ENCODE measurements at places on chromosomes 6 and 20.

DNA sequence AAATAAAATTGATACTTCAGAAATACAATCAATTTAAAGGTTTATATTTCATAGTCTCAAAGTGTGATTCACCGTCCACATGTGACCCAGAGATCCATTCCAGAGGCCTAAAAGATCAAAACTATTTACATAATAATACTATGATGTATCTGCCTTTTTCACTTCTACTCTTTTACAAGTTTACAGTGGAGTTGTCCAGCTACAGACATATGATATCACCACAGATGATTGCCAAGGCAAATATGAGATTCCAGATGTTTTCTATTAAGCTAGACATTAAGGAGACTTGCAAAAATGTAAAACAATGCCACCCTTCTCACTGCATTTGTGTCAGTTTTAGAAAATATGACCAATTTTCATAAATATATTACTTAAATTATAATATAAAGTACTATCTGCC is 443.7 kb downstream of the GJA1 start:
- H3K4me3 ChIP-seq: no peak overlapping the region
- no peak for DNase-seq
- peaks cover 8% of the 10 kb centered on the region for H3K4me1 ChIP-seq
- peaks cover 5% of the 10 kb centered on the region for H3K36me3 ChIP-seq
- H3K27ac ChIP-seq: no peak overlapping the region

DNA sequence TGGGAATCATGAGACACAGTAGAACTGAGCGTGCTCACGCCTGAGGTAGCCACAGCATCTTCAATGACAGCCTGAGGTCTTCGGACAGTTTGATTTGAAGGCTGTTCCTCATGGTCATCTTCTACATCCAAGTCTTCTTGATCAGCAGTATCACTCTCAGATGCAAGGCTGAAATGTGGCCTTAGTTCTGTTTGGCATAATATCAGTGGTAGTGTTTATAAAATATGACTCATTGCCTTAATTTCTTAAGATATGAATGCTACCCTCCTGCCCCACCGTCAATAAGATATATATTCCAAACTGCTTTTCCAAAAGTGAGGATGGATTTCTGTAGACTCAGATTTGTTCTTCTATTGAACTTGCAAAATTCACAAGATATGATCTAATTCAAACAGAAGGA is 17.5 kb upstream of the MAP7 start:
- peaks cover 8% of the 10 kb centered on the region for H3K4me1 ChIP-seq
- H3K27ac ChIP-seq: no peak overlapping the region
- H3K36me3 ChIP-seq: peaks cover 28% of the 10 kb centered on the region
- no peaks in the 10 kb centered on the region for H3K27me3 ChIP-seq
- DNase-seq: no peak
- no peak overlapping the region for H3K4me3 ChIP-seq

GRCh38 chr20:539191-539590 is 4.4 kb downstream of the CSNK2A1 start:
- no peak for DNase-seq
- no peak overlapping the region for H3K4me3 ChIP-seq
- H3K36me3 ChIP-seq: peaks cover 24% of the 10 kb centered on the region
- no peaks in the 10 kb centered on the region for H3K27me3 ChIP-seq
- no peak overlapping the region for H3K27ac ChIP-seq

GRCh38 chr6:127518710-127519468 is at the start of gene MTCL3:
Gene MTCL3, minus strand, starts transcription at chr6:127519335.
- peak within 1 kb of the TSS; percentile 16 for H3K4me3 ChIP-seq
- peaks cover 6% of the 10 kb centered on the region for H3K4me1 ChIP-seq
- no peaks in the 10 kb centered on the region for H3K36me3 ChIP-seq
- no peak within 1 kb of the TSS for H3K27ac ChIP-seq
- peaks cover 87% of the 10 kb centered on the region for H3K27me3 ChIP-seq

GRCh38 chr20:31673943-31674463 is 36.3 kb downstream of the COX4I2 start:
- H3K4me3 ChIP-seq: no peak overlapping the region
- H3K4me1 ChIP-seq: peaks cover 36% of the 10 kb centered on the region
- DNase-seq: no peak
- H3K27me3 ChIP-seq: no peaks in the 10 kb centered on the region
- H3K27ac ChIP-seq: no peak overlapping the region
- peaks cover 7% of the 10 kb centered on the region for H3K36me3 ChIP-seq

GRCh38 chr6:129084406-129084805 is 201.5 kb downstream of the LAMA2 start:
- no peak overlapping the region for H3K4me3 ChIP-seq
- no peaks in the 10 kb centered on the region for H3K27me3 ChIP-seq
- no peak for DNase-seq
- H3K4me1 ChIP-seq: no peaks in the 10 kb centered on the region

DNA sequence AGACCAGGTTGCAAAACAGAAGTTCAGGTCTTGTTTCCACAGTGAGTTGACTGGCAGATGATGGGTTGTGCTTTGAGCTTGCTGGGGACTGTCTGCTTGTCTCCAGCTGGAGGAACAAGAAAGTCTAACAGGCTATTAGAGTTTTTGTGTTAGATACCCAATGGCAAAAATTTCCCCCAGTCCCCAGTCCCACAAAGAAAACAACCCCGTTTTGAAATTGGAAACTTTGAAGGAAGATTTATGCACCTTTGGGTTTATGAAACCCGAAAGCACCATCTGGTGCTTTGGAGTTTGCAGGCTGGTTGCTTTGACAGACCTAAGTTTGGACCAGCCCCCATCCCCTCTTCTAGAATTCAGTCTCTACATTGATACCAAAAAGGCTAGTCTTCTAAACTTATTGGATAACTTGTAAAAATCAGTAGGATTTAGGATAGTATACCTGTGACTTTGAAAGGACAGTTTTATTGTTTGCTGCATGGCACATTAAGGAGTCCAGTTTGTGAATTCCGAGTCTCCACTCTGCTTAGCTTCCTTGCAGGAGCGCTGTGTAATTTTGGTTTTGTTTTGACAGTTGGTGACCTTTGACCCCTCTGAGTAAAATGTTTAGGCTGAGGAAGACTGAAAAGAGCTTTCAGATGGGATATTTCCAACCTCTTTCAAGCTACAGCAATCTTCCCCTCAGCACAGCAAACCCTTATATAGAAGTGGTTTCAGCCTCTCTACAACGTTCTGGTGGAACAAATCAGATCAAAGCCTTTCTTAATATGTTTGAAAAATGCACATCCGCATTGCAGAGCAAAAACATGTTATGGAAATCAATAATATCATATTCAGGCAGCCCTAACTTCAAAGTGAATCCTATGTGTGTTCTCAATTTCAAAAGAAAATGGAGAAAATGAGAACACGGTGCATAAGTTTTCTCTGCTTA is 25.5 kb upstream of the PRL start:
- no peaks in the 10 kb centered on the region for H3K27me3 ChIP-seq
- H3K4me3 ChIP-seq: no peak overlapping the region
- H3K4me1 ChIP-seq: peaks cover 30% of the 10 kb centered on the region

DNA sequence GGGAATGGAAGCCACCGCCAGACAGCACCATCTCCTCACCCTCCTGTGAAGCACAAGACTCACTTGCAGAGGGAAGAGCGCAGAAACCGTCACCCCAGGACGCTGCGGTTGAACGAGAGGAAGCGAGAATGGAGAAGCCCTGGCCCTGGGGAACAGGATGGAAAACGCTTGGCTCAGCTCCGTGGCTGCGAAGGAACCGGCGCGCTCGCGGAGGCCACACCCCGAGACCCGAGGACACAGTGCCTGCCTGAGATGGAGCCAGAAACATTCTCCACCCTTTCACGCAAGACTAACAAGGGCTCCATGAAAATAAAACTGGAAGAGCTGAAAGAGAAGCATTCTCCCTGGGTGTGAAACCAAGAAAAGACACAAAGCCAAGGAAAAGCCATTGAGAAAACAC is 25.3 kb upstream of the CHRNA4 start:
- H3K4me1 ChIP-seq: no peaks in the 10 kb centered on the region
- no peak overlapping the region for H3K4me3 ChIP-seq
- no peak overlapping the region for H3K27ac ChIP-seq

- H3K4me3 ChIP-seq: no peak overlapping the region
- DNase-seq: no peak
- no peaks in the 10 kb centered on the region for H3K27me3 ChIP-seq
- no peaks in the 10 kb centered on the region for H3K36me3 ChIP-seq
- H3K4me1 ChIP-seq: peaks cover 67% of the 10 kb centered on the region
Observed at GRCh38 chr6:30879684-30880427, 4.5 kb upstream of the DDR1 start.

DNA sequence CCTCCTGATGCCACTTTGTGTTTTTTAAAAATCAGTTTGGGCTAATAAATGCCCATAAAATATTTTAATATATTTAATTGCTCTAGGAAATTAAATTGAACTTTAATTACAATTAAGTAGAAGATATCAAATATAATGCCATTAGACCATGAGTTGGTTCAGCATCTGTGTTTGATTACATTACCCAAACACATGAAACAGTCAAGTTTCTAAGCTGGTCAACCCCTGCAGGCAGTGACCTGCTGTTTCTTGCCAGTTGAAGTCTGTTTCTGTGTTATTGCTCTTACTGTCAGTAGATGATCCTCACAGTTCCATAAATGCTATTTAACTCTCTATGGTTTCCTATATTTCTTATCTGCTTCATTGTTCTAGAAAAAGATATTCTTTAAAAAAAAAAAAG is 9.7 kb upstream of the TENT5A start:
- H3K36me3 ChIP-seq: no peaks in the 10 kb centered on the region
- H3K27me3 ChIP-seq: no peaks in the 10 kb centered on the region
- no peak overlapping the region for H3K4me3 ChIP-seq
- H3K27ac ChIP-seq: no peak overlapping the region

All from mesothelial cell of epicardium (in vitro differentiated cells).